Stromal cell of bone marrow (primary cell): ENCODE measurements at places on chromosomes 1 and 21.

- no peak for DNase-seq
Observed at GRCh38 chr21:29449306-29449950, 150.7 kb downstream of the BACH1 start.

GRCh38 chr1:220970311-220970710 lies 91.1 kb downstream of the HLX start:
- DNase-seq, result no peak

- no peak for DNase-seq
Observed at GRCh38 chr1:174090471-174090870, 68.3 kb upstream of the RC3H1 start.

- peak; percentile 71 for DNase-seq
Observed at GRCh38 chr1:78334952-78335351, 155.8 kb upstream of the PTGFR start.

- no peak for DNase-seq
Observed at GRCh38 chr1:115767403-115767802, 1.1 kb downstream of the CASQ2 start.

- DNase-seq, result no peak
Observed at GRCh38 chr1:99676876-99677275, 31.0 kb downstream of the PALMD start.

DNA sequence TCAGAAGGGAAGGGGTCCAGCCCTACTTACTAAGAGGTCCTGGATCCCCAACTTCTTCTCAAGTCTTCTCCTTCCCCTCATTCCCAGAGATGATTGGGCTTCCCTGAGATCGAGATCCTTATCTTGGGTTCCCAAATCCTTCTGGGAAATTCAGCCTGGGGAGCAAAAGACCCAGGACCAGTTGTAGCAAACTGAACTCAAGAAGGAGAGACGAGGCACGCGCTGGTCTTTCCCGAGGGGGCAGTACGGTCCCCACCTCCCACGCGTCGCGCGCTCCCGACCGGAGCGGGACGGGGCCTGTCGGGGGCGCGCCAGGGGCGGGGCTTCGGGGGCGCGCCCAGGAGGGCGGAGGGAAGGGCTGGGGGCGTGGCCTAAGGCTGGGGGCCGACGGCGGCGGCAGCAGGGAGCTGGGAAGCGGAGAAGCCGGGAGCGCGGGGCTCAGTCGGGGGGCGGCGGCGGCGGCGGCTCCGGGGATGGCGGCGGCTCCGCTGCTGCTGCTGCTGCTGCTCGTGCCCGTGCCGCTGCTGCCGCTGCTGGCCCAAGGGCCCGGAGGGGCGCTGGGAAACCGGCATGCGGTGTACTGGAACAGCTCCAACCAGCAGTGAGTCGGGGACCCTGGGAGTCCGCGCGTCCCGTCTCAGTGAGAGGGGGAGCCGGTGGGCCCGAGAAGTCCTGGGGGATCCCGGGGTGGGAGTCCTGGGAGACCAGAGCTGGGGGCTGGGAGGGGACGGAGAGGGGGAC lies at the start of gene EFNA3:
EFNA3 (plus strand) TSS at position 369 of the 741 bp plus-strand sequence; CDS start at position 474, 105 bp downstream.
- no peak for DNase-seq

- no peak for DNase-seq
Observed at GRCh38 chr1:59285691-59286090, 11.2 kb upstream of the FGGY start.

DNA sequence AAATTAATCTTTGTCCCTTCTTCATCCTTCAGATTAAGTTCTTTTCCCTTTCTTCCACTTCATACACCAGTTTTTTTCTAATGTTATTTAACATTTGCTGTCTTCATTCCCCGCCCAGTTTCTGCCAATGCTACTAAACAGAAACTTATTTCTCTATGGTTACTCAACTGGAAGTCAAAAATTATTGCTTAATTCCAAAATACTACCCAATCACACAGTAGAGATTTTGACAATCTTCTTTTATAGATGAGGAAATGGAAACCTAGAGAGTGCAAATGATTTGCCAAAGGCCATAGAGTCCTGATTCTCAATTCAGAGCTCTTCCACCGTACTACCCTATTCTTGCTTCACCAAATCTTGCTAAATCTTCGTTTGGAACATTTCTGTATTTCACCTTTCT lies 58.1 kb upstream of the SH3GLB1 start:
- DNase-seq, result no peak

GRCh38 chr21:36297938-36298572 lies 21.9 kb upstream of the MORC3 start:
- no peak for DNase-seq
